Motor neuron (in vitro differentiated cells): ENCODE measurements at places on chromosomes 5 and 9. TPM values are rescaled to one million over a fixed set of nuclear protein-coding genes. Genes with fewer than 3 reads are reported as not detected.
A peak's percentile ranks its signal among the peaks of the same experiment; 100 is the strongest.

PGM5 gene
- total RNA-seq, result 1.4 and 2.5 TPM in 2 replicates

GRCh38 chr9:95574866-95575553, 58.2 kb upstream of the PTCH1 start:
- no peak for ATAC-seq

SHC3 gene
- 40.7 and 40.8 TPM in 2 replicates for total RNA-seq

CDH9 gene
- total RNA-seq, result 22.4 and 25.1 TPM in 2 replicates

SPINK4 gene
- total RNA-seq, result not detected in 2 replicates

ZNF169 gene
- 11.9 and 13.9 TPM in 2 replicates for total RNA-seq

DNA sequence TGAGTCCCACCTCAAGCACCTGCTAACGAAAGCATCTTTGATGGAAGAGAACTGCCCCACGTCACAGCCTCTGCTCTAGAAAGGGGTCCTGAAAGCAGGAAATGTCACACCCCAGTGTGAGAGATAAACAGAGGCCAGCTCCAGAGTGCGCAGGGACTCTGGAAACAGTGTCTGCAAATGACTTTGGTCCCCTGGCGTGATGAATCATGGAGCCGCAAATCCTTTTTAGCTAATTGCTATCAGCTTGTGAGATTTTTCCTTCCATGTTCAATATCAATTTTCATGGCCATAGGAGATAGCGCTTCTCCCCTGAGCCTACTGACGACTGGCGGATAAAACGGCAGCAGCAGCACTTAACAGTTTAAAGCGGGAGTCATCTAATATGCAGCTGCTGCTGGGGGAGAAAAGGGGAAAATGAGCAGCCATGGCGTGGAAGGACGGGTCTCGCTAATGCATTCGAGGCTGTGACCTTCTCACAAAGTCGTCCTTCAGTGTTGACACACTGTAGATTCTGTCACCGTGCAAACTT, 209.6 kb upstream of the IRX1 start:
- no peak for ATAC-seq

GRCh38 chr9:127519301-127520166, 68.2 kb downstream of the LRSAM1 start:
- peak; percentile 97 for ATAC-seq

- no peak for ATAC-seq
Observed at GRCh38 chr5:83251849-83252248, 174.5 kb downstream of the XRCC4 start.

- no peak for ATAC-seq
Observed at GRCh38 chr5:172887692-172888091, 53.6 kb downstream of the ERGIC1 start.

DOCK2 gene
- 105 and 109 TPM in 2 replicates for total RNA-seq

- ATAC-seq, result no peak
Observed at GRCh38 chr5:162052676-162053075, 14.9 kb upstream of the GABRG2 start.

DNA sequence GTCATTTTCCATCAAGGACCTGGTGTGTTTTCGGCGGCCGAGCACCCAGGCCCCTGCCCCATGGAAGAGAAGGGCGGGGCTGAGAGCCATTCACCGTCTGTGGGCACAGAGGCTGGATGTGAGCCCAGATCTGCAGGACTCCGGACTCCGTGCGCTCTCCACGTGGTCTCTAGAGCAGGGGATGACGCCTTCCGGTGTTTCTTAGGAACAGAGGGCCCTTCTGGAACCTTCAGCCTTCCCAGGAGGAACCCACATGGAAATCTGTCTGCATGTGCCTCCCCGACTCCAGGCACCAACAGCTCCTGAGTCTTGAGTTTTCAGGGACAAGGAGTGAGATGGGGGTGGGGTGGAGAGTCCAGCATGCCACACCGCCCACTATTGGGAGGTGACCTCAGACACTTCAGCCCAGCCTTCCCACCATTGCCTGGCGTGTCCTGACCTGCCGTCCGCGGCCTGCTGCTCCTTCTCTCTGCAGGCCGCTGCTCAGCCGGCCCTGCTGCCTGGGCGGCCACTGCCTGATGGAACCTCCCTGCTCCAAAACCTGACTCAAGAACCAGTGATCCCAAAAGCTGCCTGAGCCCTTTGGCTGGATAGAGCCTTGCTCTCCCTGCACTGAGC, 2.4 kb upstream of the RXRA start:
- no peak for ATAC-seq

DNA sequence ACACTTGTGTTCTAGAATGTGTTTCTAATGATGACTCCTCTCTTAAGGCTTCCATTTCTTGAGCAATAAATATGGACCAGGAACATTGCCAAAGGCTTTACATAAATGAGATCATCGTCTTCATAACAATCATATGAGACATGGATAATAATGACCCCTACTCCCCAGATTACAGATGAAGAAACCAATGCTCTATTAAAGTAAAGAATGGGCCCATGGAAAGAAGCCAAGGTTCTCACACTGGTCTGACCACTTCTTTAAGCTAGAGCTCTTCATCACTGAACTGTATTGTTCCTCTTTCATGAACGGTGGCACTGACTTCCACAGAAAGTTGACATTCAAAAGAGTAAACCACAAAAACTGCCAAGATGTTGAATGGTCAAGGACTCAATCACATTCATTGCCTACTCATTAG, 65.3 kb downstream of the MARCHF3 start:
- ATAC-seq, result peak; percentile 20

GRCh38 chr5:141822144-141822543, 56.1 kb downstream of the PCDH1 start:
- peak; percentile 49 for ATAC-seq

DNA sequence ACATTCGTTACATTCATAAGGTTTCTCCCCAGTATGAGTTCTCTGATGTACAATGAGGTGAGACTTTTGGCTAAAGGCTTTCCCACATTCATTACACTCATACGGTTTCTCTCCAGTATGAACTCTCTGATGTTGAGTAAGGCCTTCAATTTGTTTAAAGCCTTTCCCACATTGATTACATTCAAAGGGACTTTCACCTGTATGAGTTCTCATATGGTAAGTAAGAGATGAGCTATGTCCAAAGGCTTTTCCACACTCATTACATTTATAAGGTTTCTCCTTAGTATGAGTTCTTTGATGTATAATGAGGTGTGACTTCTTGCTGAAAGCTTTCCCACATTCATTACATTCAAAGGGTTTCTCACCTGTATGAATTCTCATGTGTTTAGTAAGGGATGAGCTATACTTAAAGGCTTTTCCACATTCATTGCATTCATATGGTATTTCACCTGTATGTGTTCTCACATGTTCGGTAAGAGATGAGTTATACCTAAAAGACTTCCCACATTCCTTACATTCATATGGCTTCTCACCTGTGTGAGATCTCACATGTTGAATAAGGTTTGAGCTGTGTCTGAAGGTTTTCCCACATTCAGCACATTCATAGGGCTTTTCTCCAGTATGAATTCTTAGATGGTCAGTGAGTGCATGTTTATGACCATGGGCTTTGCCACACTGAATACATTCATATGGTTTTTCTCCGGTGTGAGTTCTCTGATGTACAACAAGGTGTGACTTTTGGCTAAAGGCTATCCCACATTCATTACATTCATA, 13.5 kb downstream of the ZFP37 start:
- ATAC-seq, result no peak

DNA sequence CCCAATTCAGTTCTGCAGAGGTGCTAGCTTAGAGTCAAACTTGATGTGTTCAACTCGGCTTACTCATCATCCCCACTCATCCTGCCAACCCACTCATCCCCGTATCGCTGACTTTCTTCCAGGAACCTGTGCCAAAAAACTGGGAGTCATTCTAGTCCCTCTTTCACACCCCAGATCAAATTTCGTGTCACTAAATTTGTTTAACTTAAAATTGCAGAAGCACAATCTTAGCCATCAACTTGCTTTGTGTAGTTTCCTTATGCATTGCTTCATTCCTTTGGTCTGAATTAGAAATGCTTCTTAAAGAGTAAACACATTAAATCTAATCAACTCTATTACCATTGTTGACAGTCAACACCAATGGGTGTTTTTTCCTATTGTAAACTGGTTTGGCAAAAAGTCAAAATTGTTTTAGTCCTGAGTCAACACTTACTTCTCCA, 162.4 kb downstream of the TTC39B start:
- no peak for ATAC-seq

TNC gene
- 4.2 and 4.6 TPM in 2 replicates for total RNA-seq

- peak; percentile 19 for ATAC-seq
Observed at GRCh38 chr9:114153761-114154599, 1.4 kb upstream of the COL27A1 start.

SLCO4C1 gene
- 0.10 TPM in 1 of 2 replicates, not detected in the other for total RNA-seq

FAM78A gene
- 0.90 and 2.0 TPM in 2 replicates for total RNA-seq

- no peak for ATAC-seq
Observed at GRCh38 chr5:139549162-139549894, 11.8 kb upstream of the UBE2D2 start.

DNA sequence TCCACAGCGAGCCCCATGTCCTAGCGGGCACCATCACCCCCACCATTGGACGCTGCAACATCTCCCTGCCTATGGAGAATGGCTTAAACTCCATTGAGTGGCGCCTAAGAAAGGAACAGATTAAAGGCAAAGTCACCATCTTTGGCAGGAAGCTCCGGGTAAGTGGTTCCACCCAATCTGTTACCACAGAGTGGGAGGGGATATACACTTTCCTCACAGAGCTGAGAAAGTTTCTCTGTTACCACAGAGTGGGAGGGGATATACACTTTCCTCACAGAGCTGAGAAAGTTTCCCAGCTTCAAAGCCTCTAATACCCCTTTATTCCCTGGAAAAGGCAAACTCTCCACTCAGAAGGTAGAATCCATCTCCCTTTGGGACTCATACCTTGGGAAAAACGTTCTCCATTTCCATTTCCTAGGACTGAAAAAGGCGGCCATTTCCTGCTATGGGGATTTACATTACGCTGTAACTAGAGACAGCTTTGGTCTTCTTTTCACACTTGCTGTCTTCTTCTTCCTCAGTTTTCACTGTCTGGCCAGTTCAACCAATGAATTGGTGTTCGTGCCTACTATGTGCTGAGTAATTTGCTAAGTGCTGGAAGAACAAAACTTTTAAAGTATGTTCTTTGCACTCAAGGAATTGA, 63.4 kb upstream of the WWC1 start:
- no peak for ATAC-seq

- no peak for ATAC-seq
Observed at GRCh38 chr9:78348848-78349247, 51.9 kb downstream of the PSAT1 start.

- ATAC-seq, result peak; percentile 52
Observed at GRCh38 chr5:143543358-143544255, 140.1 kb upstream of the NR3C1 start.

- ATAC-seq, result peak; percentile 40
Observed at GRCh38 chr5:71932655-71933338, 174.5 kb upstream of the MAP1B start.

MEIKIN gene
- not detected in 2 replicates for total RNA-seq

GRCh38 chr9:89619019-89619418, 14.2 kb downstream of the GADD45G start:
- ATAC-seq, result peak; percentile 31

GRCh38 chr5:34511063-34511462, 145.1 kb upstream of the RAI14 start:
- no peak for ATAC-seq

GRCh38 chr5:109573766-109574165, 116.0 kb upstream of the MAN2A1 start:
- ATAC-seq, result no peak

NPDC1 gene
- 27.7 and 51.7 TPM in 2 replicates for total RNA-seq

- ATAC-seq, result no peak
Observed at GRCh38 chr5:893137-893506, 438 bp downstream of the TRIP13 start.

DNA sequence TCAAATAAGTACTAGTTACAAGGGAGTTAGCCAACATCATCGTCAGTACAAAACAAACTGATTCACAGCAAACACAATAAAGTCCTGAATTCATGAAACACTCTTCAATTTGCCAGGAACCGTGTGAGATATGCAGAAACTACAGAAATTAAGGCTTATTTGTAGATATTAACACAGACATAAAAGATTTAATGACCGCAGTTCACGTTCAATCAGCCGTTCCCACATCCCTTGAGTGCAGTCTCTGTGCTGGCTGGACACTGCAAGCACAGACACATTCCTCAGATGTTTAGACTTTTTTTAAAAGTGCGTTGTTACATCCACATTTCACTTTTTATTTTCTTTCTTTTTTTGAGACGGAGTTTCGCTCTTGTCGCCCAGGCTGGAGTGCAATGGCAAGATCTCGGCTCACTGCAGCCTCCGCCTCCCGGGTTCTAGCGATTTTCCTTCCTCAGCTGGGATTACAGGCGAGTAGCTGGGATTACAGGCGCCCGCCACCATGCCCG, 566 bp upstream of the CEP78 start:
- ATAC-seq, result no peak

ERBIN gene
- 27.4 and 29.6 TPM in 2 replicates for total RNA-seq

- ATAC-seq, result no peak
Observed at GRCh38 chr5:137097203-137097602, 401.9 kb downstream of the SPOCK1 start.

GRCh38 chr5:167463939-167464338, 827.5 kb upstream of the WWC1 start:
- no peak for ATAC-seq

DNA sequence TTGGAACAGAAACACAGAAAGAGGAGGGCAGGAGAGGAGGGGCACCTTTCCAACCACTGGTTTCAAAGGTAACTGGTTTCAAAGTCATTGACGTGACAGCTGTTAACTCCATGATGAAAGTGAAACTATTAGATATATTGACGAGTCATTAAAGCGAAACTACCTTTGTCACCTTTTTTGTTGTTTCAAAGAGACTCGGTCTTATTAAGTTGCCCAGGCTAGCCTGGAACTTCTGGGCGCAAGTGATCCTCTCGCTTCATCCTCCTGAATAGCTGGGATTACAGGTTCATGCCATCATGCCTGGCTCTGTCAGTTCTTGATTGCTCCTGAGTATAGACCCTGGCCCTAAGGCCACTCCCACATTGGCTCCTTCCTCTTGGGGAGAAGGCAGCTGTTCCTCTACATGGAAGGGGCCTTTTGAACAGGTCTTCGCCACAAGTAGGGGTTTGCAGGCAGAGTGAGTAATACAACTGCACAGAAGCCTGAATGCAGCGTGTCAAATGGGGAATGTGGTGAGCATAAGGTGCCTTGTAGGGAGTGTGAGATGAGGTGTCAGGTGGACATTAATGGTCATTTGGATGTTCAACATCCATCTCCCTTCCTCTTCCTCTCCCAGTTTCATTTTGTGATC, 3.4 kb upstream of the F12 start:
- no peak for ATAC-seq

IRX1 gene
- 0.18 and 5.1 TPM in 2 replicates for total RNA-seq

DNA sequence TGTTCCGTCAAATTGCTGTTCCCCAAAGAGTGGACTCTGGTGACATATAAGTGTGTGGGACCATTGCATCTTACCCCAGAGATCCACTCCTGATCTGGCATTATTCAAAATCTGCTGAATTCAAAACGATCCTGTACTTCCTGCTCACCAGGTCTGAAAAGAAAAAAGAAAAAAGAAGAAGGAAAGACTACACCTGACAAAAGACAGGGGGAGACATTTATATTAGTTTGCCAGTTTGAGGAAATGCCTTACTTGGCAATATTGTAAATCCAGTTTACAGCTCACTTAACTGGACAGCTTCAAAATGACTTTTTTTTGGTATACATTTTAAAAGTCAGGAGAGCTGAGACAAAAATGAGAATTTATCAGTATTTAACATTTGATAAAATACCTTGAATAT, 15.0 kb upstream of the GRHPR start:
- no peak for ATAC-seq
